Activated T-cell treated with anti-CD3 and anti-CD28 coated beads for 1 hour (primary cell): ENCODE measurements at places on chromosomes 1 and 21.
A peak's percentile ranks its signal among the peaks of the same experiment; 100 is the strongest.

GRCh38 chr1:12454406-12455391 lies 163.3 kb downstream of the DHRS3 start:
- DNase-seq: no peak

DNA sequence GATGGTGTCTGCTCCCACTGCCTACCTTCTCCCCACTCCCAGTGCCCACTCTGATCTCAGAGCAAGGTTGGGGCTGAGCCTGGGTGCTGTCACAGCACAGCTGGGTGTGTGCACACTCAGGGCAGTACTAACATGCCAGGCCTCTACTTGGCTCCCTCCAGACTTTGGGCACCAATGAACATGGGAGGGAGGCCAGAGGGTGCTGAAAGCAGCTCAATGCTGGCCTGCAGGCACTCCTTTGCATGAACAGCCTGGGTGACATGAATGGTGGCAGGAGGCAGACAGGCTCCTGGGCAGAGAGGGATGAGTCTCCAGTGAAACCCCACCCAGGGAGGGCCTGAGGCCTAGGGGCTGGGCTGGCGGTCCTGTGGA lies 25.8 kb upstream of the DENND1B start:
- DNase-seq: no peak

- DNase-seq: no peak
Measured at GRCh38 chr1:53511933-53512806, 53.0 kb downstream of the DMRTB1 start.

GRCh38 chr1:31055501-31055900 lies 10.0 kb downstream of the PUM1 start:
- DNase-seq: no peak

GRCh38 chr21:43191971-43192370 lies 23.2 kb downstream of the CRYAA start:
- no peak for DNase-seq

DNA sequence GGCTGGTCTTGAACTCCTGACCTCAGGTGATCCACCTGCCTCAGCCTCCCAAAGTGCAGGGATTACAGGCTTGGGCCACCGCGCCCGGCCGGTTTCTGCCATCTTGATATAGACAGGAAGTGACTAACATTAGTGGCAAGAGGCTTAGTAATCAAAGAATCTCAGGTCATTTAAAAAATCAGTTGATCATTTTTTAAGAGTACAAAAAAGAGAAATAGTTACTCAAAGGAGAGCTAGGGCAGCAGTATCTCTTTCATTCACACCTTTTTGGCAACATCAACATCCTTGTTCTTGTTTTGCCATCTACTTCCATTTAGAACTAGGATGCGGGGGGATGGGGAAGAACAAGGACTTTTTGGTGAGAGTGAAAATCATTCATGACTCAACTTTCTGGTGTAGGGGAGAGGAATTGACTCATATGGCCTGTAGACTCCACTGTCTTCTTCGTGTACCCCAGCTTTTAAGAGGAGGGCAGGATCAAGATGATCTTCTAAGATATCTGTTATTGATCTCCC lies 8.8 kb downstream of the FCRLB start:
- DNase-seq: no peak

GRCh38 chr1:165633614-165634013 lies 2.6 kb downstream of the MGST3 start:
- no peak for DNase-seq

DNA sequence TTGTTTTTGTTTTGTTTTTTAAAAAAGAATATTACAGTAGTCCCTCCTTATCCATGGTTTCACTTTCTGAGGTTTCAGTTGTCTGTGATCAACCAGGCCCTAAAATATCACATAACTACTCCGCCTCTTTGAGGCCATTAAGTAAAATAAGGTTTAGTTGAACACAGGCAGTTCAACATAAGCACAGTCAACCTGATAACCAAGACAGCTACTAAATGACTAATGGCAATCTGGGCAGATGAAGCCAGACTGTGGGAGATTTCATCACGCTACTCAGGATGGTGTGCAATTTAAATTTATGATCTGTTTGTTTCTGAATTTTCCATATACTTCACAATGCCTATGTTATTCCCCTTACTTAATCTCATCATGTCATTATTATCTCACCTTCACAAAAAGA lies 30.1 kb downstream of the LDLRAD1 start:
- DNase-seq: no peak

DNA sequence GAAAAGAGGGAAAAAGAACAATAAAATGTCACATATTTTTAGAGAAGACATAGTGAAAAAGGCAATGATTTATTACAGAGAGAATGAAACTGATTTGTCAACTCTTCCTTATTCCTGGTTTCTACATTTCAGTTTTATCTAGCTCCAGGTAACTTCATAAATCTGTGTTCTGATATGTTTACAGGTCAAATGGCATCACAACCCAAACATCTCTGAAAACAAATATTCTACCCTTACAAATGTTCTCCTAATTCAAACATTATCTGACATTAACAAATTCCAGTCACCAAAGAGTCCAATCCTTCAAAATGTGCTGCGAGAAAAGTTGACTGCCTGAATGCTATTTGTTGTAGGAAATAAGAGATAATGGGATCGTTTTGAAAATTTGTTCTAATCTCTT lies 20.2 kb downstream of the EXTL2 start:
- no peak for DNase-seq

- DNase-seq: no peak
Measured at GRCh38 chr1:233721004-233721595, 107.2 kb downstream of the KCNK1 start.

GRCh38 chr1:119374208-119374874 lies 5.8 kb downstream of the HAO2 start:
- no peak for DNase-seq

GRCh38 chr1:35847935-35848565 lies 35.0 kb upstream of the AGO1 start:
- no peak for DNase-seq

- DNase-seq: no peak
Measured at GRCh38 chr1:62682531-62682930, 5.7 kb downstream of the DOCK7 start.

- no peak for DNase-seq
Measured at GRCh38 chr1:54200519-54200997, 591 bp downstream of the MRPL37 start.

GRCh38 chr1:105398909-105399308 lies 1649.2 kb downstream of the AMY1C start:
- no peak for DNase-seq

GRCh38 chr1:113871597-113872113 lies at the start of gene PTPN22:
Gene PTPN22 (minus strand): TSS chr1:113871712.
- peak; percentile 63 for DNase-seq

DNA sequence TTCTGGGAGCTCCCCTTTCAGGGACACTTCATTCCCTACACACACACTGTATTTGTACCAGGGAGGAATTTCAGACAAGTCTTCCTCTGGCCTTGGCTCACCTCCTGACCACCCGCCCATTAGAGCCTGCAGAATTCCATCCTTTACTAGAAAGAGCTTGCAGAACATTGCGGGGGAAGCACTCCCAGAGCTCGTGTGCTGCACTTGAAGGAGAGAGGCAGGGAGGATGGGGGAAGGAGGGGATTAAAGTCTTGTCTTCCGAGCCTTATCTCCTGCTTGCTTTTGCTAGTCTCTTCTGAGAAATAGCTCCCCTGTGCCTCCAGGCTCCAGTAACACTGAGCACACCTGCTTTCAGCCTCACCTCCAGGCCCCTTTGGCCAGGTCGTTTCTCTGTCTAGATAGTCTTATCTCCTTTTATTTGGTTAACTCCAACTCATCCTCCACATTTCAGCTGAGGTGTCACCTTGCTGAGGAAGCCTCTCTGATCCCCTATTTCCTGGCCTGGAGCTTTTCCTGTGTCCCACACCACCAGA lies 62.0 kb downstream of the PCNX2 start:
- DNase-seq: no peak

GRCh38 chr1:200452850-200453552 lies 43.2 kb upstream of the ZNF281 start:
- no peak for DNase-seq

DNA sequence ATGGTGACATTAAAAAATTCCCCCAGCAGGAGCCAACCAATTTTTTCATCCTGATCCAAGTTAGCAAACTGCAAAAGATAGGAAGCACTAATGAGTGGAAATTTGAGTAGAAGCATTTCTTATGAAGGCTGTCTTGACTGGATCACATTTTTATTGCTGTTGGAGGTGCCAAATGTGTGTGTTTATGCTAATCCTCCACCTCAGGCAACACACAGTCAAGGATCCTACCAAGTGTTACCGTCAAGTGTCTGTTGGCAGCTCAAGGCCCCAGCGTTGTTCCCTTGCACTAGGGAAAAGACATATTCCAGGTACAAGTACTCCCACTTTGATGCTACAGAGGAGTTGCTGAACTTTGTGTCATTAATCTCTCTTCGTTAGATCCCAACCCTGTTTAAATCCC lies 18.3 kb downstream of the METTL18 start:
- DNase-seq: no peak

- no peak for DNase-seq
Measured at GRCh38 chr21:21179619-21180298, 181.6 kb downstream of the NCAM2 start.

DNA sequence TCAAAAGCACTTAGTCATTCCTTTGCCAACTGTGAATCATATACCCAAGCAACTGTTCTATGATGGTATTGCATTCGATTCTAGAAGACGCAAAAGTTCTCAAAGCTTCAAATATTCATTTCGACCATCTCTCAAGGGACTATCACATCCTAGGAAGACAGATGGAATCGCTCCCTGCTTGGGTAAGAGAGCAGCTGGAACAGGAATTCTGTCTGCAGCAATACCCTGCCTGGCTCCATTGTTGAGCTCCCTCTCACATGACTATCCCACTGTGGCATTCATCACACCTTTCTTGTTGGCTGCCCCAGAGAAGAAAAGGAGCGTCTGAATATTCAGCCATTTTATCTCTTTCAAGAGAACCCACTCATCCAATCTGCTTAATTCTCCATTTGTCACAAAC lies 397.7 kb downstream of the NTNG1 start:
- no peak for DNase-seq

DNA sequence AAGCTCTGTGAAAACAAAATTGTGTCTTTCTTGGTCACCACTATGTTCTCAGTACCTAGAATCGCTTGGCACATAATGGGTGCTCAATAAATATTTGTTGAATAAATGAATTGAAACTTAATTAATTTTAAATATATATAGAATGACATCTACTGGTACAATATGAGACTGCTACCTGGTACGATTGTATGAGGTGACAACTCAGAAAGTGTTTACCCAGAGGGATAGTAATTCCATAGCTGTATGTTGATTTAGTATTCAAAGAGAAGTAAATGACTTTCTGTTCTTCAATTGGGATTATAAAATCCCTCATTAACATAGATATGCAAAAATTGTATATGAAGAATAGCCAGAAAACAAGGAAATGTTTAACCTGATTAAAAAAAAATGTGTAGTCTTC lies 128.7 kb downstream of the RPS6KC1 start:
- no peak for DNase-seq

GRCh38 chr21:45340515-45340914 lies 52.8 kb upstream of the POFUT2 start:
- no peak for DNase-seq

GRCh38 chr1:14923727-14924452 lies 229.7 kb upstream of the TMEM51 start:
- peak; percentile 5 for DNase-seq

DNA sequence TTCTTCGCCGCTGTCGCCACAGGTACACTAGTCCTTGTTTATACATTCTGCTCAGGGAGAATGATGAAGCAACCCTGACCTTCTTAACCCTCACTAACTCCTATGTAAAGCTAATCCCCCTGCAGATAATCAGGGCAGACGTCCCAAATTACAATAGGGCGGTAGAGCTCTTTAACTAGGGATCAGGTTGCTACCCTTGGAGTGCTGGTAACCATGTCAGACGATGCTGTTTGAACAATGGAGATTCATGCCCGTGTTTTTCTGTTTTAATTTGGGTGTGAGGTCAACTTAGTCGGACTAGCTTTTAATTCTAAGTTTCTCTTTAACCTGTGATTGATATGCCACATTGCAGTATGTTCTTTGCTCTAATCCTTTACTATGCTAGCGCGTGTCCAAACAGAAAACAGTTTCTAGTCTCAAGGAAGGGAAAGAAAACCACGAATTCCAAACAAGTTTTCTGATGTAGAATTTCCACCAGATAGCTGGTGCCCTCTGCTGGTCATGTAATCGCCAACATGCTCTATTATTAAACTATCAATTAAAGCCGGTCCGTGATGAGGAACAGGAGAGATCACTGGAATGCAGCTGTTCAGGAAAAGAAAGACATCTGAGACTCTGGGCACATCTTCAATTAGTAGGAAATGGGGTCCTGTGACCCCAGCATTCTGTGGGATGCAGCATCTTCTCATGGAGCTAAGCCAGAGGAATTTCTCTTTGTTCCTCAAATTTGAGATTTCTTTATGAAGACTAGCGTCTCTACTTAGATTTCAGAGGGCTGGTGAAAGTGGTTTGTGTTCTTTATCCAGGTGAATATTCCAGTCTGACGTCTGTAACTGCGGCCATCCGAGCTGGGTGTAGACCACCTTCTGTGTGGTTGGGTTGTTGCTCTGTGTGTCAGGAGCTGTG lies 18.3 kb upstream of the VAMP3 start:
- peak; percentile 32 for DNase-seq

DNA sequence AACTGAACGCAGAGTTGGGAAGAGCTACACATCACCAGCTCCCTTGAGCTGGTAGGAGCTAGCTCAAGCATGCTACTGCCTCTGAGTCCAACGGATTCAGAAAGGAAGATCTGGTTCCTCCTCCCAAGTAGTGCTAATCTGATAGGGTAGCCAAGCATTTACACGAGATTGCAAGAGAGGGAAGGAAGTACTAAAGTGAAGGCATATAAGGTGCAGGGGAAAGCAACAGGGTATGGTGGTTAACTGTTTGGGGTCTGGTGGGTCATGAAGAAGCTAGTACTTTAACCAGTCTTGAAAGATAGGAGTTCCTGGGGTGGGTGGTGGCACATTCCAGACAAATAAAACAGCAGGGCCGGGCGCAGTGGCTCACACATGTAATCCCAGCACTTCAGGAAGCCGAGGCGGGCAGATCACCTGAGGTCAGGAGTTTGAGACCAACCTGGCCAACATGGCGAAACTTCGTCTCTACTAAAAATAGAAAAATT lies 20.2 kb upstream of the ZNF436 start:
- DNase-seq: no peak

- no peak for DNase-seq
Measured at GRCh38 chr1:94401206-94401605, 17.0 kb upstream of the ABCD3 start.

GRCh38 chr21:33080776-33081175 lies 10.8 kb downstream of the OLIG1 start:
- DNase-seq: no peak
